CD4-positive, alpha-beta T cell treated with Interferon gamma for 1 hour (primary cell): ENCODE measurements at places on chromosomes 3 and 15.
A peak's percentile ranks its signal among the peaks of the same experiment; 100 is the strongest.

DNA sequence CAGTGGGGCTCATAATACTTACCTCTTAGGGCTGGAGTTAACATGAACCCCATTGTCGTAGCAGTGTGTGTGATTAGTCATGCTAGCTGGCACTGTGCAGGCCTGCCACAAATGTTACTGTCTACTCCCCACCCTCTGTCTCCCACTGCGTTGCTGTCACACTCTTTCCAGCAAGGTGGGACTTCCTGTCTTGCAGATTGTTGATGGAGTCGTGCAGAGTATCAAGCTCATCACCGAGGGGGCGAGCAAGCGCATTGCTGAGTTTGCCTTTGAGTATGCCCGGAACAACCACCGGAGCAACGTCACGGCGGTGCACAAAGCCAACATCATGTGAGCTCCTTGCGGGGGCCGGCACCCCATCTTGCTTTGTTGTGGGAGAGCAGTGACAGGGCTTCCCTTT is 12.9 kb downstream of the IDH3A start:
- DNase-seq, result no peak

GRCh38 chr3:105853801-105854432 is 14.9 kb downstream of the CBLB start:
- DNase-seq, result peak; percentile 74

GRCh38 chr15:101054116-101054515 is 135.0 kb downstream of the LRRK1 start:
- DNase-seq, result no peak

DNA sequence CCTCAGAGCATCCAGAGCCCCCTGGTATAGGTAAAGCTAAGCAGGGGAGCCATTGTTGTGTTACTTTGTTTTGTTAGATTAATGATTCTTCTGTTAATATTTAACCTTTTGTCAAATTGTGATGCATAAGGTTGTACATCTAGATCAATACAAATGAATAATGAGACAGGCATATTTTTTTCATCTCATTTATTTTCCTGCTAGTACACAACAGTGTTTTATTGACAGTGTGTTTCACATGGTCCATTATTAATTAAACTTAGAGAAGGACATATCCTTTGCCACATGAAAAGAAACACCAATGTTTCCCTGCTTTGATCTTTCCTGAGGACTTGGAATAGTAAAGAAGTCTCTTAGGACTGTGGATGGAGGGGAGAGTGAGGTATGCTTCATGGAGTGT is 543.6 kb upstream of the CFAP20DC start:
- DNase-seq, result no peak

DNA sequence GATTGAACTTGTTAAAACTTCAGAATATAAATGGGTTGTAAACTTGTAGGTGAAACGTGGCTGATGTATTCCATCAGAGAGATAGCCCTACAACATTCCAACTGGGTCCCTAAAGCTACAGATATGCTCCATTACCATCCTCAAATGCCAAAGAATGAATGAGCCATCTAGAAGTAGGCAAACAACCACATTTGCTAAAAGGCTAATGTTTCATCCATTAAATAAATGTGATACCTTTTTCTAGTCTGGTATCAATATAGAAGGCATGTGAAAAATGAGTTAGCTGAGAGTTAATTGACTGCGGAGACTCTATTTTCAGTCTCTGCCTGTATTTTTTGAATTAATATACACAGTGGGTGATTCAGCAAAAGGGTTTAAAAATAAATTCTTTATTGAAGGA is 203.8 kb downstream of the RBMS3 start:
- no peak for DNase-seq

DNA sequence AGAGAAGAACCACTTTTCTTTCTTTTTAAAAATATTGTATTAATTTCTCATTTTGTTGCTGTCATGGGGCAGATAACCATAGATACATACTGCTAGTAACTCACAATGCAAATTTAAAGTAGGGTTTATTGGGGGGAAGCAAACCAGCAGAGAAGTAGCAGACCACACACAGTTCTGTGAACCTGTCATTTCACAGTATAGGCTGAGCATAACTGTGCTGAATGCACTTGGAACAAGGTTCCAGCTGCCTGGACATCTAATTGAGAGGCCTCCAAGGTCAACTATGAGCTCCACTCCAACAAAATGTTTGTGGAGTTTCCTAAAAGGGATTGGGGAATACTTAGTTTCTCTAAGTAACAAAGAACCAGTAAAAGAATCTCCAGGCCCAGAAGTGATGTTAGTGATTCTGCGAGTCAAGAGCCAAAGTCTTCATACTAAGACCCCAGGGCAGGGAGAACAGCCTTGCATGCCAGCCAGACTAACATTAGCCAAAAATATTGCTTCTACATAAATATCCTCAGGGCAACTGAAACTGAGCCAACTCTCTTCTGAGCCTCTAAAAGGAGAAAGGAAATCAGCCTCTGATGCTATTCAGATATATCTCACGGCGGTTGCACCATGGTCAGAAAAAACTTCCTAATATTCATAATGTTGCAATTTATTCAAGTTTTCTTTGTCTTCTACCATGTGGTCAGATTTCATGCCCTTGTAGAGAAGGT is 856.4 kb upstream of the ALCAM start:
- no peak for DNase-seq

GRCh38 chr3:27643355-27643754 is 78.8 kb downstream of the EOMES start:
- no peak for DNase-seq

DNA sequence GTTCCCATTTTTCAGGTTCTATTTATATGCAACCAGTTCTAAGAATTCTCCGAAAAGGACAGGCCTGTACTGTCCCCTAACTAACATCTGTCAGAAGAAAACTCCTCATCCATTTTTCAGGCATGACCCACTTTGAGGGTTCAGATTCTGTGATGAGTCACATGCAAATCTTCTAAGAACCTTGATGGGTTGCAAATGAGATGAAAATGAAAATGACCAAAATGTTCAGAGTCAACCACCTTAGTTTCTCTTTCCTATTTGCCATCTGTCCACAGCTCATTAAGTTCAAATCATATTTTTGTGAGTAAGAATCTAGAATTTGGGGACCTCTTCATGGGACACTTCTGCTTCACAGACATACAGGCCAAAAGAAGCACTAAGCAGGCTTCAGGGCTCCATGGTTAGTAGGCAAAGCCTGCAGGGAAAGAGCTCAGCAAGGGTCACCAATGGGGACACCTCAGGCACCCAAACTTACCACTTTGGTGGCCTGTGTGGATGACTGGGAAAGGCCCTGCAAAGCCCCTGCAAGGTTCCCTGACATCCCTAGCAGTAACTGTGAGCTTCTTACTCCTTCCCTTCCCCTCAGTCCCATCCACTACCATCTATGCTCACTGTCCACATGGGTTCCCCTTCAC is 122.0 kb downstream of the WDR76 start:
- no peak for DNase-seq

DNA sequence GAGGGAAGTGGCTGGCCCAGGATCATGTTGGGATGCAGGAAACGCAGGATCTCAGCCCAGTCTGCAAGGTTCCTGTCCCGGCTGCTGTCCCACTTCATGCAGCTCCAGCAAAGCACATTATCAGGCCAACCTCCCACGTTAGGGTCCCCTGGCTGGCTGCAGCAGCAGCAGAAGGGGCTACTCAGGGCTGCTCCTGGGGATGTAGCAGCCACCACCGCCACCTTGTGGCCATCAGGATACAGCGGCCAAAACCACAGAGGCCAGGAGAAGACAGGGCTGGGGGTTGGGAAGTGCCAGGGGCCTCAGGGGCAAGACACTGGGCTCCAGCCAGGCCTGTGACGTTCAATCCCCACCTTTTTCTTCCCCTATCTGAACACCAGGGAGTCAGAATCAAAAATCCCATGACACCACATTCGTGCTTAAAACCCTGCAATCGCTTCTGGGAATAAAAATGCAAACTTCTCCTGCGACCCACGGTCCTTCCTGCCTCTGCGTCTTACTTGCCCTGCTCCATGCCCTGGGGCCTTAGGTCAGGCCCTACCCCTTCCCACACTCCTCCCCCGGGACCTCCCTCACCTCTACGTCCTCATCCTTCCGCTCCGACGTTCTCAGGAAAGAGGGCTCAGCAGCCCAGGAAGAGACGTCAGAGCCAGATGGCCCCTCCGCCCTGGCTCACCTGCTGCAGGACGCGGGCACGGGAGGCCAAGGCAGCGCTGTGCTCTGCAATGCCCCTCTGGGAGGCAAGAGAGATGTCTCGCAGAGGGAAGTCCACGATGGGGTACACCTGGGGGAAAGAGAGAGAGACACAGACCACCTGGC is 21.5 kb downstream of the SSUH2 start:
- DNase-seq, result peak; percentile 19

- DNase-seq, result no peak
Measured at GRCh38 chr3:189309400-189309975, 137.7 kb downstream of the TPRG1 start.

DNA sequence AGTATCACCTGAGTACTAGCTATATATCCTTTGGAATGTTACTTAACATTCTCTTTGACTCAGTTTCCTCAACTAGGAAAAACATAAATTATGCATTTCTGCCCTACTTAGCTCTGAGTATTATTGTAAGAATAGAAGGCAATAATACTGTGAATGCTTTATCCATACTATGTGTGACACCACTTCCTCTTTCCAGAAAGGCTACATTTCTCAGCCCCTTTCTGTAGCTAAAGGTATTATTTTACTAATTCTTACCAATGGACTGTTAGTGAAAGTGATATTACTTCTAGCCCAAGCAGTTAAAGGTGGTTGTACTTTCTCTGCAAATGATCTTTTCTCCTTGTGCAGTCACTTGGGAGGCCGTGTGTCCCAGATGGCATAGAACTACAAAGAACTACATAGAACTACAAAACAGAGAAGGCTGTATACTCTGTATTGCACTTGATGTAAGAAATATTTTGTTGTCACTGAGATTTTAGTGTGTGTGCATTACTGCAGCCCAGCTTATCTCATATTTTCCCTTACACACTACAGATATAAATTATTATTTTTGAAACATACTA is 35.1 kb downstream of the MYH15 start:
- DNase-seq, result no peak

DNA sequence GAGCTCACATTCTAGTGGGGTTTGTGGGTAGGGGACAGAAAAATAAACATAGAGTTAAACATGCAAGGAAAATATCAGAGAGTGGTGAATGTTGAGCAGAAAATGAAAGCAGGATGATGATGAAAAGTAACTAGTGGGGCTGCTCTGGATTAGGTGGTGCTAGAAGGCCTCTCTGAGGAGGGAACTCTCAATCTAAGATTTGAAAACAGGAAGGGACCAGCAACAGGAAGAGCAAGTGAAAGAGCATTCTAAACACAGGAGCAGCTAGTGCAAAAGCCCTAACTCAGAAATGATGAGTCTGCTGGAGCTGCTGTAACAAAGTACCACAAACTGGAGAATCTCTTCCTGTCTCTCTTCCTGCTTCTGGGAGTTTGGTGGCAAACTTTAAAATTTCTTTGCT is 468.6 kb upstream of the AGTR1 start:
- no peak for DNase-seq

GRCh38 chr3:22244761-22245521 is 493.9 kb upstream of the ZNF385D start:
- no peak for DNase-seq

DNA sequence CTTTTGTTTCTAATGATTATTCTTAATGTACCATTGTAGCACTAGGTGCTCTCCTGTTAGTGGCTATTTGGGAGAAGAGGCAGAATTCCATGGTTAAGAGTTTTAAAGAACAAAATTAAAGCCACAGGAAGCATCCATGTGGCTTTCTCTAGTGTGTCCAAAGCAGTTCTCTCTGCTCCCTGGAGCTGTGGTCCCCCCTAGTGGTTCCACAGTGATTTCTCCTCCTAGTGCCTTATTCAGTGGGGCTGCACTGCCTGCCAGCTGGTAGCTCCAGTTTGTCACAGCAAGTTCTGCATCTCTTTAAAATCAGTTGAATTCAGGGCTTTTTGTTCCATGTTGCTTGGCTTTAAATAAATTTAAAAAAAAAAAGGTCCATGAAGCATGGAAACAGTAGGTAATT is 39.6 kb upstream of the FAM98B start:
- no peak for DNase-seq

DNA sequence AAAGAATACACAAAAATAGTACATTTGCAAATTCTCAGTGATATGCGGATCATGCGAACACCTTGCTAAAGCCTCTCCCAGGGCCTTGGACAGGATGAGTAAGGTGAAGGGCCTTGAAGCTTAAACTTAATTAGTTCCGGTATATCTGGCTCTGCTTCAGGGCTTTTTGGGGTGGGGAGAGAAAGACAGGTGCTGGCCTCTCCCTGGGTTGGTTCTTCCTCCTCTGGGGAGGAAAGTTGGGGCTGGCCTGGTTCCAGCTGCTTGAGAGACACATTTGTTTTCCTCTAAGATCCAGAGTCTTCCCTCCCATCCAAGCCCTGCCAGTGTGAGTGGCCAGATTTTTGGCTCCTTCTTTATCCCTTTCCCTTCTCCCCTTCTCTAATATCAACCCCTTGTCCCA is 64.7 kb upstream of the EPHB3 start:
- DNase-seq, result no peak

DNA sequence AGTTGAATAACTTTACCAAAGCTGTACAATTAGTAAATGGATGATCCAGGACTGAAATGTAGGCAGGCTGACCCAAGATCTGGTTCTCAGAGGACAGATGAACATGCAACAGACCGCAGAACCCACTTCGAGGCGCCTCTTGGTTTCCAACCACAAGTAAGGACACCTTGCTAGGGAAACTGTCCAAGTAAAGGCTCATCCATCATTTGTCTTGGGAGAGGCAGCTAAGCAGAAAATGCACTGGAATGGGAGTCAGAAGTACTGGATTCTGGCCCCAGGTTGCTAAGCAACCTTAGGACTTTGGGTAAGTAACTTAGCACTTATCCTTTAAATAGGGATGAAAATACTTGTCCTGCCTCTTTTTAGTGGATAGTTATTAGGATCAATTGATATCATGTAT is 366.3 kb upstream of the LRRC3B start:
- DNase-seq, result no peak

- DNase-seq, result no peak
Measured at GRCh38 chr3:141457624-141458236, 29.1 kb upstream of the RASA2 start.
